ENCODE measurements at places on chromosomes 13 and 19.

- H3K27ac ChIP-seq = no peak overlapping the region
- H3K4me3 ChIP-seq = no peak overlapping the region
- H3K4me1 ChIP-seq = no peaks in the 10 kb centered on the region
- DNase-seq = no peak
- H3K27me3 ChIP-seq = no peaks in the 10 kb centered on the region
Measured at GRCh38 chr13:43153436-43154090, 130.2 kb downstream of the DNAJC15 start.

- no peaks in the 10 kb centered on the region for H3K36me3 ChIP-seq
- peaks cover 37% of the 10 kb centered on the region for H3K4me1 ChIP-seq
- H3K27ac ChIP-seq = no peak overlapping the region
- no peaks in the 10 kb centered on the region for H3K27me3 ChIP-seq
Measured at GRCh38 chr13:99028890-99029289, 51.0 kb upstream of the DOCK9 start.

DNA sequence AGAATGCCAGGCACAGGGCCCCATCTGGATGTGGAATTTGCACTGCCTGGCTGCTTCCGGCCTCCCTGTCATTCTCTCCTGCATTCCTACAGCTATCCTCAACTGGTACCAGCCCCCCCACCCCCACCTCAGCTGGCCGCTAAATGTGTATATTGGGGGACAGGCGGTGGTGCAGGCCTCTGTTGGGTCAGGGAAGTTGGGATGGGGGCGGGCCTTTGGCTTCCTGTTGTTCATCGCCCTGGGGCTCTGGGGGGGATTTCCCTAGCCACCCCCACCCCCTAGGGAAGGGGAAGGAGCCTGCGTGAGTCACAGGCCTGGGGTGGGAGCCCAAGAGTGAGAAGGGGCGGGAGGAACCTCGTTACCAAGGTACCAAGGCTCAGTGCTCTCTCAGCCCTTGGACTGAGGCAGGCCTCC is 10.6 kb downstream of the POU2F2 start:
- H3K36me3 ChIP-seq = no peaks in the 10 kb centered on the region
- peaks cover 48% of the 10 kb centered on the region for H3K4me1 ChIP-seq
- peak overlapping the region; percentile 32 for H3K4me3 ChIP-seq
- peak; percentile 53 for DNase-seq
- peak overlapping the region; percentile 64 for H3K27ac ChIP-seq

DNA sequence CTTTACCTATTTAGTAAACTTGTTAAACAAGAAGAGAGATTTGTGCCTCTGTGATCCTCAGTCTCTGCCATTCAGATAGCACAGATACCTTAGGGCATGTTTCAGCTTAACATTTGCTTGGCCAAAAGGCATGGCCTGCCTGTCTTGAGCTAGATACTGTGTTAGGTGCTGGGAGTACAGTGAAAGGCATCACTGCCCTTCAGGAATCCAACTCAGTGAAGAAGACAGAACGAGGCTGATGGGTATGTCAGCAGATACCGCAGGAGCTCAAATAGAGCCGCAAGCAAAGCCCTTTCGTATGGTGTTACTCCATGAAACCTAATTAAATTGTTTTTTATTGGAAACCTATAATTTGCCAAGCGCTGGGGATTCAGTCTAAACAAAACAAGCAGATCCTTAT is 12.9 kb downstream of the ZNF507 start:
- no peak overlapping the region for H3K27ac ChIP-seq
- no peak for DNase-seq
- H3K36me3 ChIP-seq = peaks cover 37% of the 10 kb centered on the region
- no peaks in the 10 kb centered on the region for H3K4me1 ChIP-seq
- no peak overlapping the region for H3K4me3 ChIP-seq

GRCh38 chr19:17419154-17419620 is 660 bp upstream of the MVB12A start:
- peak overlapping the region; percentile 78 for H3K4me3 ChIP-seq
- H3K27ac ChIP-seq = peak overlapping the region; percentile 57
- peaks cover 15% of the 10 kb centered on the region for H3K4me1 ChIP-seq
- H3K27me3 ChIP-seq = no peaks in the 10 kb centered on the region
- H3K36me3 ChIP-seq = no peaks in the 10 kb centered on the region

DNA sequence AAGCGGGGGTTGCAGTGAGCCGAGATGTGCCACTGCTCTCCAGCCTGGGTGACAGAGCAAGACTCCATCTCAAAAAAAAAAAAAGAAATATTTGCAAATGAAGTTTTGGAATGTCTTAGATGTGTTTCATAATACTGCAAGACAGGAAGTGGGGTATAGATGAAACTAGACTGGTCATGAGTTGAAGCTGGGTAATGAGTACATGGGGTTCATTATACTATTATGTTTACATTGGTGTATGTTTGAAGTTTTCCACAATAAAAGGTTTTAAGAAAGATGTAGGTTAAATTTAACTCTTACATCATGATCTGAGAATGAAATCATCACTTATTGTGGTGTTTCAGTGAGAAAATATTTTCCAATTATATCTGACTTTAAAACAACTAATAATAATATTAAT is 19.0 kb downstream of the FNDC3A start:
- H3K27ac ChIP-seq = no peak overlapping the region
- no peaks in the 10 kb centered on the region for H3K4me1 ChIP-seq
- no peaks in the 10 kb centered on the region for H3K27me3 ChIP-seq
- no peak overlapping the region for H3K4me3 ChIP-seq
- no peak for DNase-seq

DNA sequence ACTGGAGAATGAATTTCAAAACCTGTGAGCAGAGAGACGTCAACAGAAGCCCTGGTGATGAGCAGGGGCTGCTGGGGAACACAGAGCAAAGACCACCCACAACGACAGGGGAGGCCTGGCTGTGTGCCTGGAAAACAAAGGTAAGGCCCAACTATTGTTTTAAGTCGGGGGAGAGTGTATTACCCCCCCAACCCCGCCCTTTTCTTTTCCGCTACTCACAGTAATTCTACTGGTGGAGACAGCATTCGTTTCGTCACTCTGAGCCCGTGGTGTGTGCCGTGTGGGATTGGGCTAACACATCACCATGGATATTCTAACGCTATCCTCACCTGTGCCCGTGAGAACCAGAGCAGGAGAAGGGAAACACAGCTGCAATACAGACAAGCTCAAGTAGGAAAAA is 18.6 kb upstream of the ADPRHL1 start:
- H3K27me3 ChIP-seq = no peaks in the 10 kb centered on the region
- H3K4me3 ChIP-seq = no peak overlapping the region
- peaks cover 4% of the 10 kb centered on the region for H3K36me3 ChIP-seq
- no peak overlapping the region for H3K27ac ChIP-seq
- no peaks in the 10 kb centered on the region for H3K4me1 ChIP-seq

GRCh38 chr19:28377077-28377476 is 835.9 kb downstream of the UQCRFS1 start:
- no peak for DNase-seq
- H3K4me3 ChIP-seq = no peak overlapping the region
- no peaks in the 10 kb centered on the region for H3K36me3 ChIP-seq
- H3K27ac ChIP-seq = no peak overlapping the region

DNA sequence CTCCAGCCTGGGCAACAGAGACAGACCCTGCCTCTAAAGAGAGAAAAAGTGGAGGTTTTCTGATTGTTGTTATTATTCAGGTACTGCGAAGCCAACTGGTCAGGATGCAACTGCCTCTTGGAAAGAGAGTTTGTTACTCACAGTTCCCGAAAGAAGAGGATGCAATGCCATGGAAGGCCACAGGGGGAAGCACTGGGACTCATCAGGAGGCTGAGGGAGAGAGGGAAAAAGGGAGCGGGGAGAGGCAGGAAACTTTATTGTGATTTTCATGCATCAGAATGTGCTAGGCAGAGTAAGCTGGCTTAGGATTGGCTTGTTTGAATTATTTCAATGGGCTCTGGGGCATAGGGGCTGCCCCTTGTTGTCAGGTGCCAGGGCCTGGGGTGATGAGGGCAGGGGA is 27.6 kb downstream of the MYO9B start:
- no peak overlapping the region for H3K27ac ChIP-seq
- no peak for DNase-seq
- H3K4me1 ChIP-seq = no peaks in the 10 kb centered on the region
- H3K27me3 ChIP-seq = no peaks in the 10 kb centered on the region
- H3K4me3 ChIP-seq = no peak overlapping the region

GRCh38 chr13:97019236-97019635 is 25.0 kb upstream of the OXGR1 start:
- DNase-seq = no peak
- H3K4me3 ChIP-seq = no peak overlapping the region
- H3K4me1 ChIP-seq = no peaks in the 10 kb centered on the region
- no peak overlapping the region for H3K27ac ChIP-seq
- no peaks in the 10 kb centered on the region for H3K36me3 ChIP-seq

DNA sequence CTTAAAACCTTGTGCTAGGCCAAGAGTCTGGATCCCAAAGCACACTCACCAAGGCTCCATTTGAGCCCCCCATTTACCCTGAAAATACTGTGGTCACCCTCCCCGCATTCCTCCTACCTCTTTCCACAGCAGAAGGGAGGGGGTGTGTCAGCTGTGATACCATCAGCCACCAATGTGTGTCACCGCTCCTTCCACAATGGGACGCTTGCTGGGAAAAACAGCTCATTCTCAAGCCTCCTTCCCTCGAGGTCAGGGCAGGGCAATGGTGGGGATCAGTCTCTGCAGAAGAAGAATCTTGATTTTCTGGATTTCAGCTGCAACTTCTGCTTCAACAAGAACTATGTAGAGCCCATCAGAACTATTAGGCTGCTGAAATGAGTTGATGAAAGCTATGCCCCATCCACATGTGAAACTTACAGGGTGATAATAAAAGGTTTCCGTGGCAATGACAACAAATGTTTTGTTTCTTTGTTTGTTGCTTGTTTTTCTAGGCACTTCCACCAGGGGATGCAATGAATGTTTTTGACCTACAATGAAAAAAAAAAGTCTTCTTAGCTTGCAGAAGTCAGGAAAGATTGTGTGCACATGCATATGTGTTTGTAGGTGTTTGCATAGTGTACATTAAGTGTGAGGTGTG is 26.4 kb upstream of the ZNF507 start:
- peaks cover 3% of the 10 kb centered on the region for H3K27me3 ChIP-seq
- H3K4me3 ChIP-seq = no peak overlapping the region
- no peaks in the 10 kb centered on the region for H3K36me3 ChIP-seq
- H3K4me1 ChIP-seq = no peaks in the 10 kb centered on the region
